ENCODE measurements at places on chromosomes 16 and 17.

DNA sequence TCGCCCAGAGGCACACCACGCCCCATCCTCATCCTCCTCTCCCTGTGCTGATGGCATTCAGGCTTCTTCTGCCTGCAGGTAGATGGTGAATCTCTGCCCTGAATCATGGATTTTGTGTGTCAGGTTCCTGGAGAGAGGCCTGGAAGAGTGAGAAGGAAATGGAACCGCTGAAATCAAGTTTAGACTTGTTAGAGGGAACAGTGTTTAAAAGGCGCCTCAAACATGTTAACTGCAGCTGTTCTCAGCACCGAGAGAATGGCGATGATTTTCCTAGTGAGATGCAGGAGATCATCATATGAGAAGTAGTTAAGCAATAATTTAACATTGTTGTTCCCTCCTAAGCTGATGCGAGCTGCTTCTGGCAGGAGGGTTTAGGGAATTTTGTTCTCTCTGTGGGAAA is 744.4 kb upstream of the EEF2KMT start:
- no peak for DNase-seq

- no peak for DNase-seq
Observed at GRCh38 chr16:21659124-21659523, 4.6 kb upstream of the OTOA start.

- DNase-seq: no peak
Observed at GRCh38 chr16:3490911-3491629, 4.2 kb downstream of the C16orf90 start.

- DNase-seq: peak; percentile 54
Observed at GRCh38 chr16:12573730-12574383, 229.8 kb downstream of the CPPED1 start.

DNA sequence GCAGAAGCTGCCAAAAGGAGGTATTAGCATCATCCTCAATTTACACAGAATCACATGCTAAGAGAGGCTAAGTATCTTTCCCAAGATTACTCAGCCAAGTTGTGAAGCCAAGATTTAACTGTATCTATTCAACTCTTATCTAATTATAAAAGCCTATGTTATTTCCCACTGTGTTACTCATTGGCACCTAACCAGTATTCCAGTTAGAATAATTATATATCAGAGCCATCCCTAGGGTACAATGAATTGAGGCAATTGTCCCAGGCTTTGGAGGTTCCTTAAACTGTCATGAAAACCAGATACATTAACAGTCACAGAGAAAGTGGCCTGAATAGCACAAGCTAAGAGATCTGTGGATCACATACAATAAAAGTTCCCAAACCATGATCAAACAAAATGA is 10.9 kb upstream of the AMFR start:
- DNase-seq: no peak

DNA sequence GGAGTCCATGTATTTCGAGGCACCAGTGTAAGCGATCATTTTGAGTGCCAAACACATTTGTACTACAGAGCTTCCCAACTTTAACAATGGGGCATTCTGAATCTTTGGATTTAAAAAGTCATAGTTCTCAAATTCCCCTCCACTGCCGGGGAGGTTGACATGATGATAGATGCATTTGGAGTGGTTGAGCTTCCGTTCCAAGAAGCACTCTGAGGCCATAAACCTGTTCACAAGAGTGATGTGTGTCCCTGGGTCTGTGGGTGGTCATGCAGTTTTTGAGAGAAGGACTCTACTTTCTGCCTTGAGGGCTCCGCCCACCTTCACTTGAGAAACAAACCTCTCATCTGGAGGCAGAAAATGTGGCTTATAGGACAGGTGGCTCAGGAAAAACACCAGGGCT is 43.7 kb downstream of the IRX5 start:
- no peak for DNase-seq

GRCh38 chr16:56628486-56629350 is 3.1 kb downstream of the MT1E start:
- DNase-seq: no peak

- no peak for DNase-seq
Observed at GRCh38 chr17:34800661-34801060, 160.6 kb downstream of the CCT6B start.

DNA sequence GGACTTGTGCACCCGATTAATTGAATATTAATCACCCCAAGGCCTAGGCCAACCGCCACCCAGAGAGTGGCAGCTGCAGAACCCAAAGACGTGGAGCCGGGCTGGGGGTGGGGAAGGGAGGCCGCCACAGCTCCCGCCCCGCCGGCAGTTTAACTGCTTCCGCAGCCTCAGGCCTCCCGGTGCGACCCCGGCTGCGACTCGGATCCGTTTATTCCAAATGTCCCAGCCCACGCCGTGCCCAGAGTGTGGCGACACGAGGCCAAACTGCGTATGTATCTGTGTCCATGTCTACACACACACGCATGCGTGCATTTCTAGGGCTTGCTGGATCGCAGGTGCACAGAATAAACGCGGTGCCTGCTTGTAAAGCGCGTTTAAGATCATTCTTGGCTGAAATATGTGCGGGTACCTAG is 802 bp upstream of the TOB1 start:
- peak; percentile 44 for DNase-seq

DNA sequence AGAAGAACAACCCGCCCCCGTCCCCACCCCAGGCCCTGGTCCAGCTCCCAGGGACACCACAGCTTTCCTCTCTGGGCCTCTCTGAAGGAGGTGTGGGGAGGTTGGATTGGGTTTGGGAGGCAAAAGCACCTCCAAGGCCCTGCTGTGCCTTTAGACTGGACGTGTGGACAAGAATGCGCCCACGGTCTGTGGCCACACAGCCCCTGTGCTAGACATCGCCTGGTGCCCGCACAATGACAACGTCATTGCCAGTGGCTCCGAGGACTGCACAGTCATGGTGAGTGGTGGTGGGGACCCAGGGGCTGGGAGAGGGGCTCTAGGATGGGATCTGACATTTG is 3.0 kb downstream of the CORO1A start:
- no peak for DNase-seq

DNA sequence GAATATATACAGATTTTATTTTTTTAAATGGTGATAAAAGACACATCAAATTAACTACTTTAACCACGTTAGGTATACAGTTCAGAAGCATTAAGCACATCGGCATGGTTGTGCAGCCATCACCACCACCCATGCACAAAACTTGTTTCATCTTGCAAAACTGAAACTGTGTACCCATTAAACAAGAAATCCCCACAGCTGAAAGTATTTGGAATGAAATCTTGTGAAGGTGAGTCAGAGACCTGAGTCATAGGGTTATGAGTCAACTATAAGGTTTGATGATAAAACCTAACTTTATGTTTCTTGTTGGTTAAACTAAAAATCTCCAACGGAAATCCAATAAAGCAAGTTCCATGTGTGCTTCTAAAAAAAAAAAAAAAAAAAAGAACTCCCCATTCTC is 561.6 kb upstream of the PSMD7 start:
- peak; percentile 77 for DNase-seq

GRCh38 chr16:8646326-8647053 is 25.0 kb downstream of the METTL22 start:
- DNase-seq: no peak

- no peak for DNase-seq
Observed at GRCh38 chr17:77298811-77299210, 158.0 kb downstream of the SEC14L1 start.

- no peak for DNase-seq
Observed at GRCh38 chr17:74545843-74546230, at the start of gene CD300C. Gene CD300C, minus strand, starts transcription at chr17:74546115. Its CDS starts 333 bp downstream, at chr17:74545782.

- DNase-seq: peak; percentile 60
Observed at GRCh38 chr17:82668631-82669099, 20.4 kb upstream of the WDR45B start.

DNA sequence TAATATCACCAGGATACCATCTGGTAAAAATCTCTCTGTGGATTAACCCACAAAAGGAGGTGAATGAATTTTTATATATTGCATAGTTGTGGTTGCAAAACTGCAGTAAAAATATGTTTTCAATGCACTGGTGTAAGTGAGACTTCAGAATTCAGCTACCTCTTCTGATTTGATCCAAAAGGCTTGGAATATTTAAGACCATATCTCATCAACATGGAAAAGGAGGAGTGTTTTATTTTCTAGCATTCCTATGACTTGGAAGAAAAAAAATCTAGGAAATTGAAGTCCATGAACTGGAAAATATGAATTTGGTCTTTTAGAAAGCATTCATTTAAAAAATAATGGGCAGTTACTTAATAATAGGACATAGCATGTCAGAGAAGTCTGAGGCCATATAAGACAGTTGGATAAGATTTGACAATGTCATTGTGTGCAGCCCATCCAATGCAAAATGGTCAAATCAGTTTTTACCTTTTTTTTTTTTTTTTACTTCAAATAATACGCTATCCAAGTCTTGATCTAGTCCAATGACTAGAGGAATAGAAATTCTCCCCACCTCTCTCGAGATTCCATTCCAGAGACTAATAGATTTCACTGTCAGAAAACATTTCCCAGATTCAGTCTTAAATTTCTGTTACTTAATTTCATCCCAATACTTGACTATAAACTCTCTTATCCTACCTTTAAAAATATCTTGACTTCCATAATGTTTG is 364.9 kb upstream of the PMFBP1 start:
- no peak for DNase-seq

- no peak for DNase-seq
Observed at GRCh38 chr17:42819939-42820535, 4.0 kb downstream of the BECN1 start.

GRCh38 chr16:88464447-88465318 is 11.6 kb downstream of the ZFPM1 start:
- DNase-seq: no peak

DNA sequence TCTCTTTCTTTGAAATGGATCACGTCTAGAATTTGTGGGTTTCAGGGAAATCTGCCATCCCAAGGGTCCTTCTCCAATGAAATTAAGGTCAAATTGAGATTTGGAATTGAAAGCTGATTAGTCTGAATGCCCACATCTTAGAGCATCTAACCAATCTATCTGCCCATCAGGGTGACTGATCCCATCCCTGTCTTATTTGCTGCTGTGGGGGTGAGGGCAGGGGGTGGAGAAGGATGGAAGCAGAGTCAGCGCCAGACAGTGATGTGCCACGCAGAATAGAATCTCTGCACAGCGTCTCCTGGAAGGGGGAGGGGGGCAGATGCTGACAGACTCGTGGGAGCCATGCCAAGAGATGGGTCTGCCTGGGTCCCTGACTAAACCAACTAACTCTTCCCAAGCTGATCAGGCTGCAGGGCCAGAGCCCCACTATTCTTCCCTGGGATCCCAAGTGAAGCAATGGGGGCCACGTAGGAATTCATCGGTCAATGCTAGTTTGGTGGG is 32.1 kb downstream of the CDK5RAP3 start:
- DNase-seq: no peak

GRCh38 chr17:75684249-75684648 is 17.1 kb downstream of the SAP30BP start:
- no peak for DNase-seq

DNA sequence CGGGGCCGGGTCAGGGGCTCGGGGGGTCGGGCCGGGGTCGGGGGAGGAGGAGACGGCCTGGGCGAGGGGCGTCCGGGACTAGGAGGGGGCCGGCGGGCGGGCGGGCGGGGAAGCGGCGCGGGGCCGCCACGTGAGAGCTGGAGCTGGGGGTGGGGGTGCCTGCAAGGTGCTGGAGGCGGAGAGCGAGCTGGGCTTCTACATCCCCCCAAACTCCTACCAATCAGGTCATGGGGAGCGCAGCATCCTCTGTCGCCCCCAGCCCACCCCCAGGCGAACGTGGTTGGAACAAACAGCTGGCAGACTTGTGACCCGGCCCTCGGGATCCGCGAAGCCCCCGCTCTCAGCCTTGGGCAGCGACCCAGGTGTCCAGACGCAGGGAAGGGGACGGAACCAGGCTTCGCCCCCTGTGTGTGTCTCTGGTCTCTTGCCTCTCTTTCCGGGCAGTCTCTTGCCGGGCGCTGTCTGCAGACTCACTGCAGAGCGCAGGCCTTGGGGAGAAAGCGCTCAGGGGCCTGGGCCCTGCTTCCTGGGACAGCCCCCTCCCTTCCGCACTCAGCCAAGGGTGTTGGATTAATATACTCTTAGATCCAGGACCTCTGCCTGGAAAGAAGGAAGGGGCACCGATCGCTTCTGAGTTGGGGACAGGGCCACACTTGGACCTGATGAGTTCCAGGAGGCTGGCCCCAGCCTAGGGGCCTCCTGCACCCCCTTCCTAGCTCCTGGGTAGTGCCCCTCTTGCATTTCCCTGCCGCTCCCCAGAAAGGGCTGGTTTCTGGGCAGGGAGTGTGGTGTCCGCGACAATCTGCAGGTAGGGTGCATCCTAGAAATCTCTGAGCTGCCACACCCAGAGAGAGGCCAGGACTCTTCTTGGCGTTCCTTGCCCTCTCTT is 722 bp downstream of the RASL10B start:
- no peak for DNase-seq

DNA sequence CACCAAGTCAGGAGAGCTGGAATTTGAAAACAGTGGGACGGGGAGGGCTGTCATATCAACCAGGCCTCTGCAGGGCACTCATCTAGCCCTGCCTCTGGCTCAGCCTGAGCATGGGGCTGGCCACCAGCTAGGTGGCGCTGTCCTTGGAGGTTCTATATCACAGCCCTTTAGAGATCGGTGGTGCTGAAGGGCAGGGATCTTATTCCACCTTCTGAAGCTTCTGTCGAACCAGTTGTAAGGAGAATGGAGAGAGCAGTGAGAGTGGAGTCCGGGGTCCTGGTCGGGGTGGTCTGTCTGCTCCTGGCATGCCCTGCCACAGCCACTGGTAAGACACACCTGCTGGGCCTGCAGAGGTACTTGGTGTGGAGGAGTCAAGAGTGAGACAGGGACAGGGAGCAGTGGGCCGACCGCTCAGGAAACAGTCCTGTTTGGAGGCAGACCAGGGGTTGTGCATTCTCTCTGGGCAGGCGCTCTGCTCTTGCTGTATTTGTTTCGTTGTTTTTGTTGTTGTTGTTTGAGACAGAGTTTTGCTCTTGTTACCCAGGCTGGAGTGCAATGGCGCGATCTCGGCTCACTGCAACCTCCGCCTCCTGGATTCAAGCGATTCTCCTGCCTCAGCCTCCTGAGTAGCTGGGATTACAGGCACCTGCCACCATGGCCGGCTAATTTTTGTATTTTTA is at the start of gene CES3:
Gene CES3, plus strand, starts transcription at position 202 of the 680 bp plus-strand sequence. Its CDS starts 42 bp downstream, at position 244.
- DNase-seq: peak; percentile 44

- DNase-seq: peak; percentile 75
Observed at GRCh38 chr17:43579566-43580140, 33.5 kb upstream of the ETV4 start.

- no peak for DNase-seq
Observed at GRCh38 chr17:59851439-59852375, 41.0 kb downstream of the TUBD1 start.

GRCh38 chr17:30104575-30105339 is 11.9 kb upstream of the NSRP1 start:
- peak; percentile 73 for DNase-seq

DNA sequence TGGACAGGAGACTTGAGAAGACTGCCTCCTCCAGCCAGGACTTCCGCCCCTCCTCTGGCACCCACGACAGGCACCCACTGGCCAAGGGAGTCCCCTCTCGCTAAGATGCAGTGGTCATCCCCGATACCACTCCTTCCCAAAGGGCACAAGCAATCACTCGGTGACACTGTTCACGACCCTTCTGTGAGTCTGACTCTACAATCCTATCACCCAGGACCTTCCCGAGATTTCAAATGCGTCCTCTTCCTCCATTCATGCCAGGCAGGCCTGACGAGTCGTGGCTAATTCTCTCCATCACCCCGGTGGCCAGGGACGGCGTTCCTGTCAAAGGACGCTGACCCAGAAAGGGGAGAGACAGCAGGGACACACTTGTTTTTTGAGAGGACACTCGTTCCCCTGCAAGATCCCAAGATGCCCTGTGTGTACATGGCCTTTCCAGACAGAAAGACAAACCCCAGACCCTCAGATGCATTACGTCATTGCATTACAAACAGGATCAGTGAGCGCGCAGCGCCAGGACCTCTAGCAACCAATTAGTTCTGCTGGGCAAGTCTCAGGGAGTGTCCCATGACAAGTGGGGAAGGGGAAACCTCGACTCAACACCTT is 12.2 kb downstream of the FBXO31 start:
- no peak for DNase-seq

- peak; percentile 54 for DNase-seq
Observed at GRCh38 chr16:19696328-19696727, 21.7 kb downstream of the KNOP1 start.

All from RWPE1 (cell line).